ENCODE measurements at places on chromosomes 1 and 21.

DNA sequence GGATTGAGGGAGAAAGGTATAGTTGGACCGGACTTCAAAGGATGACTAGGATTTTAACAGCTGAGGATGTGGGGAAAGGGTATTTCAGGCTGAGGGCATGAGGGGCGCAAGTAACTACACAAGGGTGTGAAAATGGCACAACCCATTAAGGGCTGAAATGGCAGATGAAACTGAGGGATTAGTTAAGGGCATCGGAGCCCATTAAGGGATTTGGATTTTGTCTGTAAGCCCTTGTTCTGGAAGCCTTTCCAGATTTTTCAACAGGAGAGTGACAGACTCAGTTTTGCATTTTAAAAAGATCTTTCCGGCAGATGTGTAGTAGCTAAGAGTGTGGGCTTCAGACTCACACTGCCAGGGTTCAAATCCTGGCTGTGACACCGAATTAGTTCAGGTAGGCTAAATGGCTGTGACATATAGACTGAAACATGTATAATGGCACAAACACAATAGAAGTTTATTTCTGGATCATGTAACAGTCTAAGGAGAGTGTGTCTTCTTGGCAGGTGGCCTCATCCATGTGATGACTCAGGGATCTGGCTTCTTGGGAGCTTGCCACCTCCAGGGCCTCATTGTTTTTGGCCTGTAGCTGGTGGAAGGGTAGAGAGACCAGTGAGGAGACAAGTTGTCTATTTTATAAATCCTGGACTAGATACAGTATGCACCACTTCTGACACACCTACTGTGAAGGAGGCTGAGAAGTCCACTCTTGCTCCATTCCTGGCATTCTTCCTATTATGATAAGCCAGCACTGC lies 49.6 kb downstream of the UBE2T start:
- no peak for DNase-seq

- no peak for DNase-seq
Observed at GRCh38 chr1:6258675-6259074, 2.2 kb downstream of the GPR153 start.

DNA sequence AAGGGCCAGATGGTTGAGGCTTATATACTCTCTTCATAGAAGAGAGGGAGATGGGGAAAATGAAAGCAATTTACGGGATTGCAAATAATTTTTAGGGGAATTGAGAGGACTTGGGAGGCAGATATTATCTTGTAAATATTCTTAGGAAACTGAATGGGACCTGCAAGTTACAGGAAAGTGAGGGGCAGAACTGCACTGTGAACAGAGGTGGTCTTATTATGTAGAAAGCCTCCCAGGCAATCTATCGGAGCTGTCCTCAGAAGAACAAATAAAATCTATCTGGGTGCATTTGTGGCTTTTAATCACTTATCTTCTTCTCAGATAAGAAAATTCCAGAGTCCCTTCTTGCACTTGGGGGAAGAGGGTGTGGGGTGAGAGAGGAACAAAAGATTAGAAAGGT lies 223.5 kb downstream of the RHOU start:
- no peak for DNase-seq

DNA sequence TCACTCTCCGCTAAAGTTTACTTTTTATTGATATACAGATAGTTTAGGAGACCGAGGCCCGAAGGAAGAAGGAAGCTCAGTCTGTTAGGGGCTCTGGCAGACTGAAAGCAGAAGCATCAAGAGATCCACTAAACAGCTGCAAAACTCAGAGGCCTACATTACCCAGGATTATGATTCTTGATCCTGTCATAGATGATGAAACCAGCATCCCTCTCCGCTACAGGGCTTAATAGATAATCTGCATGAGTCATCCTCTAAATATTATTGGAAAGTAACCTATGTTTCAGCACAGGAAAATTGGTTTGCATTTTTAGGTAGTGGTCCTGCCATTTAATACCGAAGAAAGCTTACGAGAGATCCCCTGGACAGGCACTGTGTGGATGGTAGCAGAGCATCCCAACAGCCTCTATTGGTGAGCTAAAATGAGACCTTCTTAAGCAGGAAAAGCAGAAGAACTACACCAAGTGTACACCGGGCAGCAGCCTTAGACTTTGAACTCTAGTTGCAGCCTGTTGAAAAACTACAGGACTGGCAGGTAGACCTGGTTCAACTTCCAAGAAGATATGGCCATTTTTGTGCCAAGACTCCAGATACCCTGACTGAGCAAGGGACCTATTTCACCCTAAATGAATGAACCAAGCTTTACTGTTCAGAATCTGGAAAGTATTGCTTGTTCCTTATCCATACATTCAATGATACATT lies 6.8 kb downstream of the CASQ2 start:
- DNase-seq: no peak

DNA sequence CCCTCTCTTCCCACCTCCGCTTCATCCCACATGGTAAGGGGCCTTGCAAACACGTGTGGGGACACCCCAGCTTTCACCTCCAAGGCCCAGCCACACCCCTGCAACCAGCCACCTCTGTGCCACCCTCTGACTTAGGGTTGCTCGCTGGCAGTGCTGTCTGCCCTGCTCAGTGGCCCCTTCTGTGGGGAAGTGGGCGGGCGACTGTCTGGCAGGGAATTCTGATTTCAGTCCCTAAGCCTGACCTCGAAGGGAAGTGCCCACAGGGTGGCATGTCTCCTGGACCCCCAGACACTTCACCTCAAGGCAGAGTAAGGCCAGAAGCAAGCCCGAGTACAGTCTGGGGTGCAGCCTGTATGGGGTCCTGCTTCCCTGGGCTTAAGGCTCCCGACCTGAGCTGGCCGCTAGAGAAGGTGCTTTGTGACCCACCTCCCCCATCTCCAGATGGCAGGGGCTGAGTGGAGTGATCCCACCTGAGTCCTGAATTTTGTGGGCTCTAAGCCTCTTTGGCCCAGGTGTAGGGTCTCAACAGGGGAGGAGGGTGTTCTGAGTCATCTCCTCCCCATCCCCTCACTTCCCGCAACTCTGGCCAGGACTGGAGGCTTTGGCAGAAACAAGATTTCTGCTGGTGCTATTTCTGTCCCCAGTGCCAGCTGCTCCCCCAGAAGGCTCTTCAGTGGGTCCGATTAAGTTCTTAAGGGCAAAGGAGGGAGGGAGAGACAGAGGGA lies 7.0 kb downstream of the RD3 start:
- DNase-seq: no peak

DNA sequence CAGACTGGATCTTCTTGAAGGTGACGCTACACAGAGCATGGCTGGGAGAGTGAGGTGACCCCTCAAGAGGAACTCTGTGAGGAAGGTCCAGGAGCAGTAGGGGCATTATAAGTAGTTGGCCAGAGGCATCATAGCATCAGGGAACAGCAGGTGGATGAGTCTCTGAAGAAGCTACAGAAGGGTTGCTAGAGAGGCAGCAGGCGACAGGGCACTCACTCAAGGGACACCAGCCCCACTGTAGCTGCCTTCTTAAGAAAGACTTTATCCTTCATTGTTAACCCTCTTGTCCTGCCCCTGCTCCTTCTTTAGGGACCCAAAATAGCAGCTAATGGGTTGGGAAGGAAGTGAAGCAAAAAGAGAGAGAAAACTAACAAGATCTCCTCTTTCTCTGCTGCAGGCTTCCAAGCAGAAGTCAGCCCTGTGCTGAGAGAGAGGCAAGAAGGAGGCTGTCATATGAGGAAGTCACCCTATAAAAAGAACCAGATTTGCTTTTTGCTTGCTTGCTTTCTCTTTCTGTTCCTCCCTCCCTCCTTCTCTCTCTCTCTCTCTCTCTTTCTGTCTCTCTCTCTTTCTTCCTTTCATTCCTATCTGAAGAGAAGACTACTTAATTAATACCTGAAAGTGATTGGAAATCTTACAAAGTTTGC lies 7.7 kb upstream of the CD5L start:
- no peak for DNase-seq

DNA sequence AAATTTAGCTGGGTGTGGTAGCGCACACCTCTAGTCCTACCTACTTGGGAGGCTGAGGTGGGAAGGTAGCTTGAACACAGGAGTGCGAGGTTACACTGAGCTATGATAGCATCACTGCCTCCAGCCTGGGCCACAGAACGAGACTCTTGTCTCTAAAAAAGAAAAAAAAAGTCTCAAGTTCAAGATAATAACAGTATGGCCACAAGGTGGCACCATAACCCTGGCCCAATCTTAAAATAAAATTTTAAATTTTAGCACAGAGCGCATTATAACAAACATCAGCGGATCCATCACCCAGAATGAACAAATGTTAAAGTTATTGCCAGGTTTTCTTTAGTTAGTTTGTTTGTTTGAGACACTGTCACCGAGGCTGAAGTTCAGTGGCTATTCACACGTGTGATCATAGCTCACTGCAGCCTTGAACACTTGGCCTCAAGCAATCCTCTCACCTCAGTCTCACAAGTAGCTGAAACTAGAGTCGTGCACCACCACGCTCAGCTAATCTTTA lies 2.9 kb upstream of the HTR6 start:
- no peak for DNase-seq

GRCh38 chr1:47024141-47024801 lies 802 bp downstream of the CYP4X1 start:
- no peak for DNase-seq

DNA sequence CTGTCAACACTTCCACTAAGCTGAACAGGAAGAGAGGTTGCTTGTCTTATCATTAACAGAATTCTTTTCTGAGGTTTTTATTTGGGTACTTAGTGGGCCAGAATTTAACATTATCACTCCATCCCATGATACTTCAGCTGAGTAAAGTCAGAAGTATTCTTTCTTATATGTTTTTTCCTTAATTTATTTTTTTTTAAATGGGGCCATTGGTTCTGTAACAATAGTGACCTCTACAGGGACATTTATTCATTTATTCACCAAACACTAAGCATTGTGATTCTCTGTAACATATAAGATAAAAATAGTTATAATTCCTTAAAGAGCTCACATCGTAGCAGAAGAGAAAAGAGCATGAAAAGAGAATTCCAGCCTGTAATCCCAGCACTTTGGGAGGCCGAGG lies 9.8 kb downstream of the GREM2 start:
- DNase-seq: no peak

GRCh38 chr1:84653130-84653677 lies 37.1 kb downstream of the SSX2IP start:
- DNase-seq: no peak

DNA sequence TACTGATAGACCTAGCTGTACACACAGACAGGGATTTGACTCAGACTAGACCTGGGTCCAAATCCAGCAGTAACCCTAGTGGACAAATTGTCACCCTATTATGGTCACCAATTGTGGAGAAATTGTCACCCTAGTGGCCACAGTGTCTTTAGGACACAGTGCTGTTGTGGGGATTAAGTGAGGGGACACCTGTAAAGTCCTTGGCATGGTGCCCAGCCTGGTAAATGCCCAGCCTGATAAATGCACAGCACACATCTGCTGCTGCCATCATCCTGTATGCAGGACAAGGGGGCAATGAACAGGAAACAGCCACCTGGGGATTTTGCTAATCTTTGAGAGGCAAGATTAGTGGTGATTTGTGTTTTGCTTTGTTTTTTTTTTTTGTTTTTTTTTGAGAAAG lies 2.3 kb downstream of the TMEM61 start:
- DNase-seq: no peak

DNA sequence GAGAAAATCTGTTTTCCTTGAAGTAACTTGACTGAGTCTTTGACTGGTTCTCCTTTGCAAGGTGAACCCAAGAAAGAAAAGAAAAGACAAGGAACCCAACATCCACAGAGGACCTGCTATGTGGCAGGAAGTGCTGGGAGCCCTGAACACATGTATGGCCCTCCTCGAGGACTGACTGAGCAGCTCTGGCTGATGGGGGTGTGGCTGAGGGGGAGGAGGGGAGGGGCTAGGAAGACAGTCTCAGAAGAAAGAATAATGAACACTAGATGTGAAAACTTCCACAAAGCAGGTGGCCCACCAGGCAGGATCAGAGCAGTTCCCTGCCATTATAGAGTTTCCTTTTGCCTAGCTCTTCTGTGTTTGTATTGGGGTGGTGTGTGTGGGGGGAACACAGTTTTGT lies 26.1 kb downstream of the NENF start:
- no peak for DNase-seq

GRCh38 chr1:116453481-116453880 lies 80.4 kb downstream of the ATP1A1 start:
- DNase-seq: no peak

DNA sequence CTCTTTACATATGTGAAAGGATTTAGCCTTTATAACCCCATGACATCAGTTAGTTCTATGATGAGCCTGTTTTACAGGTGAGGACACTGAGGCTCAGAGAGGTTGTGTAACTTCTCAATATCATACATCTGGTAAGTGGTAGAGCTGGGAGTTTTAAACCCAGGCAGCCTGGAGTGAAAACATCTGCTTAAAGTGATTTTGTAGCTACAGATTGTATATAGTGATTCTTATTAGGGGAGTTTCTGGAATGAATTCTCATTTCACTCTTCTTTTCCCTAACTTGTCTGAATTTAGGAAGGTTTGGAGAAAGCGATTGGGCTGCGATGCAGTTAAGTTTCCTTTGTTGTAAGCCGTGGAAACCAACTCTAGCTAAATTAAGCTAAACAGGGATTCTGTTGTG lies 175.6 kb downstream of the CAMTA1 start:
- DNase-seq: no peak

DNA sequence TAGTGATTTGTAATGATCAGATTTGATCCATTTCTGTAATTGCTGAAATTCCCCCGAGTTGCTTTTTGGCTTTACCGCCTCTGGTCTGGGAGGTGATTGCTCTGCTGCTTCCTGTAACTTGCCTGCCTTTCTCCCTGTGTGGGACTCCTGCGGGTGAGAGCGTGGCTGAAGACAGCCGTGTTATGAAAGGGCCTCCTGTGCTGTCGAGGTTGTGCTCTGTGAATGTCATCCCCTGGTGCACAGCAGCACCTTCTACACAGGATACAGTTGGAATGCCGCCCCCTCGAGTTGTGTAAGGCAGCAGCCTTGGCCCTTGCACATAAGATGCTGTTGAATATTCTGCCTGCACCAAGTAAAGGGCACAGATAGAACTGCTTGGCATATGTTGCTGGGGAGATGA lies 5.9 kb downstream of the SOD1 start:
- no peak for DNase-seq

DNA sequence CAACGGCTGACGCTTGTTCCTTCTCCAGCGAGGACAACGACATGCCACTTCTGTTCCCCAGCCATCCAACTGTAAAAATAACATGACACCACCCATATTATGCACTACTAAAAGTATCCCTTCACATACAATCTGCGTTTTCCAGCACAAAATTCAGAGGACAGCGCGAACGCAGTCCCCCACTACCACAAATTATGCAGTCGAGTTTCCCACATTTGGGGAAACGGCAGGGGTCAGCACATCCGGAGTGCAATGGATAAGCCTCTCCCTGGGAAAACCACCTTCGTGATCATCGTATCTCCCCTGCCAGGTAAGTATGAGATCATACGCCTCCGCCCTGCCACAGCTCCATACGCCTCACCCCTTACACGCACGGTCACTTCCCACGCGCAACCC lies 120.9 kb downstream of the PPIAL4G start:
- DNase-seq: no peak

- DNase-seq: no peak
Observed at GRCh38 chr1:20059847-20060246, 10.1 kb upstream of the PLA2G5 start.

DNA sequence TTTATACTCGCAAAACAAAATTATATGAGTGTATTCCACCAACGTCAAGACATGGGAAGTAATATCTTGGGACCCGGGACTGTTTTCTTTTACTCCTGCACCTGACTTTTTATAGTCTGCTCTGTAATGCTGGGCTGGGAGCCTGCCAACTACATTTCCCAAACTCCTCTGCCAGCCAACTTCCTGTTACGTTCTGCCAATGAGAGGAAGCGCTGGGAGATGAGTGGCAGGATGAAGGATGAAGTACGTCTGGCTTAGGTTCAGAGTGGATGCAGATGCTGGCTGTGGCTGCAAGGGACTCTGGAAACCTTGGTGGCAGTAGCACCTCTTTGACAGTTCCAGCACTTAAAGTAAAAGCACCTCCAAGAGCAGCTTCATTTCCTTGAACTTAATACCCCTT lies 59.6 kb downstream of the USP24 start:
- DNase-seq: no peak

Measured in esophagus squamous epithelium (tissue), 5 donors.